Amygdala (tissue), 56 donors: ENCODE measurements at places on chromosomes 7 and 10.

- peak; percentile 84 for DNase-seq
These were observed 88.0 kb downstream of the PDGFA start for GRCh38 chr7:431658-432111.

- no peak for DNase-seq
These were observed 10.1 kb downstream of the LRRC18 start for GRCh38 chr10:48929413-48929990.

DNA sequence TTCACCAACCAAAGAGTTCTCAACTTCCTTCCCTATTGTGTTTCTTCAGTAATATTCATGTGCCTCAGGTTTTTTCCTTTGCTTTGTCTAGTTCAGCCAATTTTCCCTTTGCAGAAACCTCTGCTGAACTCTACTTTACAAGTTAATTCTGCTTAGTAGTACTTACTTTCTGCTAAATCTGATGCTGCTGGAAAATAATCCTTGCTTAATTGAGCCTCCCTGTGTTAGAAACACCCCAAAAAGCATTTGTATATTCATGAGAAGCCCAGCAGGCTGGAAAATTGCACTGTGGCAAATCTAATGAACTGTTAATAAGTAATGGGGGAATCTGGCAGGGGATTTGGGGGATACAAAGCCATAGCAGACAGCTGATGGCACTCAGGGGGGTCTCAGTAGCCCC, 78.5 kb downstream of the CDCA7L start:
- no peak for DNase-seq

GRCh38 chr10:49254556-49255318, 44.2 kb upstream of the C10orf71 start:
- DNase-seq, result no peak

- DNase-seq, result no peak
These were observed 335.4 kb upstream of the NRP1 start for GRCh38 chr10:33669904-33670303.

DNA sequence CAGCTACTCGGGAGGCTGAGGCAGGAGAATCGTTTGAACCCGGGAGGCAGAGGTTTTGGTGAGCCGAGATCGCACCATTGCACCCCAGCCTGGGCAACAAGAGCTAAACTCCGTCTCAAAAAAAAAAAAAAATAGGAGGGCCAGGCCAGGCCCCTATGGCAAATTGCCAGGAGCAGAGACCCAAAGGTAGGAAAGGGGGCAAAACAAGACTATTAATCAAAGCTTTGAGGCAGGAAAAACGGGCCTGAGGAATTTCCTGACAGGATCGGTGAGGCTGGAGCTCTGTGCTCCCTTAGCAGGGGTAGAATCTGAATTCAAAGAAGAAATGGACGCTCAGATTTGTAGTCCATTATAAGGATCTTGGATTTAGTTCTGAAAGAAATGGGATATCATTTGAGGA, 2.8 kb upstream of the VOPP1 start:
- no peak for DNase-seq

DNA sequence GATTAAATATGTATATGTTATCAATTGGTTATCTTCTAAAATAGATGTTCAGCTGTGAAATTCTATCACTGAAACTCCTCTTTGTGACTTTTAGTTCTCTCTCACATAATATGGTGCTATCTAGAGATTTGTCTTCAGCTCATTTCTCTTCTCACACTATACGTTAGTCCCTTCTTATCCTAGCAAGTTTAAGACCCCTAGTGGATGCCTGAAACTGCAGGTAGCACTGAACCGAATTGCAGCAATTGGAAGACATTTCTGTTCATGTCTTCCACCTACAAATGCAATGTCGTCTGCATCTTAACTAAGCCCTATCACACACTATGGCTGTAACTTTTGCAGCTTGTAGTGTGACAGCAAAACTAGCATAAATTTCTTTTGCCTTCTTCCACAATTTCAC, 442.7 kb upstream of the POM121L12 start:
- no peak for DNase-seq
